T-cell (primary cell): ENCODE measurements at places on chromosomes 11 and 22. TPM values are rescaled to one million over a fixed set of nuclear protein-coding genes. Genes with fewer than 3 reads are reported as not detected.

OR56A1 gene
- not detected for total RNA-seq

TRIM49 gene
- not detected for total RNA-seq

RBFOX2 gene
- total RNA-seq, result 0.93 TPM

MDK gene
- total RNA-seq, result 6.7 TPM

BSCL2 gene
- 37.3 TPM for total RNA-seq

DEFB131B gene
- not detected for total RNA-seq

DNA sequence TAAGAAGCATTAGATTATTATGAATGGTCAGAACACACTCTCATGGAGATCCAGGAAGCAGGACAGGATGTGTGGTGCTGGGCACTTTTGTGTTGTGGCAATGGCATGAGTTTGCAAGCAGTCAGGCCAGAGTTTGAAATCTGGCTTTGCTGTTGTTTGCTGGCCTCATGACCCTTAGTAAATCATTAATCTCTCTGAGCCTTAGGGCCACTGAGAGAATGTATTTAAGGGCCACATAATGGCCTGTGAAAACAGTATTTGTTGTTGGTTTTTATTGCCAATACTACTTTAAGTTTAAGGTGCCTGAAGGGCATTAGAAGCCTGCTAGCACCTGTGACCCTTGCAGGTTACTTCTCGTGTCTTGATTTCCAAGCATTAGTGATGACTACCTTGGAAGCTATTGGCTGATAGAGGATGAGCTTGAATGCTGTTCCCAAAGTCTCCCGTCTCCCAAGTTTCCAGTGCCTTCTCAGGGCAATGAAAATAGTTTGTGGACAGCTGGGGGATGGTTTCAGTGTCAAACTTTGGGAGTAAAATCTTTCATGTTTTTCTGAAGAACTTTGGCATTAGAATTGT is 24.6 kb downstream of the STIM1 start:
- DNase-seq, result no peak
- H3K4me3 ChIP-seq, result no peak overlapping the region
- H3K27me3 ChIP-seq, result no peaks in the 10 kb centered on the region
- H3K36me3 ChIP-seq, result no peaks in the 10 kb centered on the region
- H3K27ac ChIP-seq, result peak overlapping the region; percentile 48

DNA sequence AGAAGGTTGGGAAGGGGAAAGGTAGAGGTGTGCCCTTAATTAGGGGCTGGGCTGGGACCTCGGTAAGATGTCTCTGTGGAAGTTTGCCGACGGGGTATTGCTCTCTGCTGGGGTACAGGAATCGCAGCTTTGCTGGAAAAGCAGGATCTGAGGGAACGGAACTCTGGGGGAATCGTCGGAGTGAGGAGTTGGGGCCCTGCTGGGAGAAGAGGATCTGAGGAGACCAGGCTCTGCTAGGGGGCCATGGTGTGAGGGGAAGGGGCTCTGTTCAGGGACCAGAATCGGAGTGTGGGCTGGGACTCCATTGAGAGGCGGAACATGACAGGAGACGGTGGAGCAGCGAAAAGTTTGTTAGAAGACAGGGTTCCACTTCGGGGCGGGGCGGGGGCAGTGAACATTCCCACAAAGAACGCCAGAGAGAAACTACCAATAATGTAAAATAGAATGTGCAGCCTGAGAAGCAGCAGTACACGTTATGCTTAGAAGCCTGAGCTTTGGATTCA is 456 bp downstream of the AAMDC start:
- H3K4me1 ChIP-seq, result peaks cover 15% of the 10 kb centered on the region
- no peaks in the 10 kb centered on the region for H3K27me3 ChIP-seq

DNA sequence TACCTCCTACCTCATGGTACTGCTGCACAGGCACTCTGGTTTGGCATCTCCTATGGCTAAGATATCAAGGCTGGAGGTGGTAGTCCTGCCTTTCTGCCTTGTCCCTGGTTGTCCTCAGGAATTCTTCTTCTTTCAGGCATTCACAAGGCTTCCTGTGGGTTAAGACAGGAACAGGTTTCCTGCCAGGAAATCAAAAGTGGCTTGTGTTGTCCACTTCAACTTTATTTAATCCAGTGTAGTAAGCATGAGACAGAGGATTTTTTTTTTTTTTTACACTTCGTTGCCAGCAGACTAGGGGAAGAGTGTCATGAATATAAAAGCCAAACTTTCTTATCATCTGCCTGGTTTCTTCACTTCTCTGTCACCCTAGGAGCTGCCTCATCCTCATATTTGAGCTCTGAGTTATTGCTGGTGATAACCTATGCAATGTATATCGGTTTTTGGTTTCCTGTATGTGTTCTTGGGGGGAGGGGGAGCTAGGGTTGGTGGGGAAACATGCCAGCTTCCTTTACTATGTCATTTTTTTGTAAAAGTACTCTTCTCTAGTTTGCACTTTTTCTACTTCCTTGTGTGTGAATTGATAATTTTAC is 50.2 kb downstream of the XKR3 start:
- H3K4me3 ChIP-seq, result no peak overlapping the region
- no peak overlapping the region for H3K27ac ChIP-seq
- no peaks in the 10 kb centered on the region for H3K36me3 ChIP-seq
- no peak for DNase-seq
- no peaks in the 10 kb centered on the region for H3K27me3 ChIP-seq
- H3K4me1 ChIP-seq, result peaks cover 2% of the 10 kb centered on the region

- no peak overlapping the region for H3K27ac ChIP-seq
- H3K36me3 ChIP-seq, result no peaks in the 10 kb centered on the region
- no peaks in the 10 kb centered on the region for H3K4me1 ChIP-seq
- DNase-seq, result no peak
Measured at GRCh38 chr11:70825893-70826540, 426.4 kb downstream of the SHANK2 start.

GRCh38 chr11:66011239-66011784 is 496 bp upstream of the CST6 start:
- no peak for DNase-seq

DNA sequence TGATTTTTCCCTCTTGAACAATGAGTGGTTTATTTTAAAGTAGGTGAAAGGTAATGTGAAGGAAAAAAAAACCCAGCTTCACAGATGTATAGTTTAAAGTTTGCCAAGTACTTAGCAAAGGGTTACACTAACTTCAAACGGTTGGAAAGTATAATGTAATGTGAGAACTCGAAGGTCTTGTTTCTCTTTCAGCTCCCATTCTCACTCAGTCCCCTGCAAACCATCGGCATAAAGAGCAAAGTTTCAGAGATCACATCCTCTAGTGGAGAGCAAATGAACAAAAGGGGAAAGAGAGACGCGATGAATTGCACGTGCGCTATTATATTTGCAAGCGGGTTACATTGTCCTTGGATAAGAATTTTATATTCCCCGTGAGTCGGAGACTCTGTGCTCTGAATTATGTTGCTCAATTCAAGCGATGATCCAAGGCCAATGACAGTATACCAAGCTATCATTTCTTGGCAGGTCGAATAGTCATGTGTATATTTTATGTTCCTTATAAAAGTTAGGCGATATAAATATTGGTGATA is 37.6 kb upstream of the BIRC3 start:
- no peaks in the 10 kb centered on the region for H3K27me3 ChIP-seq
- no peaks in the 10 kb centered on the region for H3K4me1 ChIP-seq
- H3K4me3 ChIP-seq, result no peak overlapping the region
- H3K36me3 ChIP-seq, result no peaks in the 10 kb centered on the region
- DNase-seq, result no peak

DNA sequence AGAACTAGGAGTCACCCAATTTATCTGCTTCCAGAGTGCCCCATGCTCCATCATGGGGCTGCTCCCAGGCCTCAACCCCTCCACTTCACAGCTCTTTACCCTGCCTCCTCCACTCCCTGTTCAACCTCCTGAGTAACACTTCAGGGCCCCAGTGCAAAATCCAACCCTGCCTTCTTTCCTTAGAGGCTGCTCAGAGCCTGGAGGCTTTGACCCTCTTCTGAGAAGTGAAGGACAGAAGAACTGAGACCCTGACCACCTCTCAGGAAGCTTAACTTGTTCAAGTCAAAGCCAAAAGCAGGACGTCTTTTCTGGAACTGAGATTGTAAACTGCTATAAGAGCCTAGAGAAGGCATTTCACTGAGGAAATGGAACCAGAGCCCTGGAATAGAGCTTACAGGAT is 15.5 kb downstream of the EIF3F start:
- no peaks in the 10 kb centered on the region for H3K36me3 ChIP-seq
- H3K4me3 ChIP-seq, result no peak overlapping the region
- H3K27ac ChIP-seq, result no peak overlapping the region
- H3K27me3 ChIP-seq, result no peaks in the 10 kb centered on the region

GRCh38 chr11:12086271-12087074 is 23.9 kb upstream of the MICAL2 start:
- H3K4me3 ChIP-seq, result no peak overlapping the region
- H3K27ac ChIP-seq, result peak overlapping the region; percentile 58
- no peaks in the 10 kb centered on the region for H3K27me3 ChIP-seq
- H3K4me1 ChIP-seq, result peaks cover 36% of the 10 kb centered on the region
- H3K36me3 ChIP-seq, result no peaks in the 10 kb centered on the region
